ENCODE measurements at places on chromosomes 3 and 15. TPM values are rescaled to one million over a fixed set of nuclear protein-coding genes. Genes with fewer than 3 reads are reported as not detected.

CALML4 gene
- 16.3 TPM for total RNA-seq

BUB1B gene
- 49.9 TPM for total RNA-seq

NANOGP8 gene
- not detected for total RNA-seq

CFAP92 gene
- not detected for total RNA-seq

ACP3 gene
- not detected for total RNA-seq

RPUSD3 gene
- total RNA-seq: 51.9 TPM

ACAN gene
- not detected for total RNA-seq

VIPR1 gene
- total RNA-seq: 4.4 TPM

TFRC gene
- 577 TPM for total RNA-seq

PTH1R gene
- not detected for total RNA-seq

FAM107A gene
- total RNA-seq: not detected

TM6SF1 gene
- total RNA-seq: 15.9 TPM

LINGO1 gene
- not detected for total RNA-seq

GORASP1 gene
- total RNA-seq: 49.0 TPM

MFSD1 gene
- total RNA-seq: 39.5 TPM

CPB1 gene
- total RNA-seq: not detected

CCR9 gene
- not detected for total RNA-seq

CKMT1B gene
- 0.32 TPM for total RNA-seq

GRK7 gene
- total RNA-seq: not detected

SNRPA1 gene
- total RNA-seq: 114 TPM

PAQR5 gene
- not detected for total RNA-seq

A4GNT gene
- total RNA-seq: not detected

SI gene
- not detected for total RNA-seq

ISLR gene
- total RNA-seq: not detected

CFAP91 gene
- 0.17 TPM for total RNA-seq

GOLGA8S gene
- total RNA-seq: 0.61 TPM

GP5 gene
- 1.9 TPM for total RNA-seq

MYL3 gene
- not detected for total RNA-seq

LRRC15 gene
- not detected for total RNA-seq

P3H2 gene
- not detected for total RNA-seq

SLC12A8 gene
- total RNA-seq: 0.15 TPM

SERPINI2 gene
- not detected for total RNA-seq

SCN11A gene
- 0.07 TPM for total RNA-seq

KIF15 gene
- total RNA-seq: 30.2 TPM
